Suppressor macrophage (primary cell): ENCODE measurements at places on chromosomes 12 and 14.

DNA sequence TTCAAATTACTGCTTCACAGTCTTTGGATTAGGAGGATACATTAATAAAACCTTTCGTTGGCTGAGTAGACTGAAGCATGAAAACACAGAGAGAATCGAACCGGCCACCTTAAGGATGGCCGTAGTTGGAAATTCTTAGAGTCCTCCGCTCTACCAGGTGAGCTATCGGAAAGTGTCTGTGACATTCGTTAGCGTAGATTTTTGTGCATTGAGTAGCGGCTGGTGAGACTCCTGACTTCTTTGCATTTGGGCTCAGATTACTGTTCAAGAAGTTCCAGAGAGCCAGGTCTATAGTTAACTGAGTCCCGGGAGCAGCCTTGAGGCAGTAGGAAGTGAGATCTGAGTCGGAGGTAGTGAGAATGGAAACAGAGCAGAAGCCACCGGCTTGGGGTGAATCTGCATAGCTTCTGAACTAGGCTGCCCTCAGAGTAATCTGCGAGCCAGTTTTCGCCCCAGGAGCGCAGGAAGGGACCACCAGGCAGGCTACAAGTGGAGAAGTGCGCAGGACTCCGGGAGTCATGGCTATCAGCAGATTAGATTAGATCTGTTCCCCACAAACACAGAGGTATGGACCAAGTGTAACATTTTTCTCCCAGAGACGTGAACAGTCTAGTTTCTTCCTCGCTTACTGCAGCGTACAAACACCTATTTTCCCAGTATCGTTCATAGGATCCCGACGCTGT lies 11.0 kb downstream of the OR6S1 start:
- no peak for DNase-seq

DNA sequence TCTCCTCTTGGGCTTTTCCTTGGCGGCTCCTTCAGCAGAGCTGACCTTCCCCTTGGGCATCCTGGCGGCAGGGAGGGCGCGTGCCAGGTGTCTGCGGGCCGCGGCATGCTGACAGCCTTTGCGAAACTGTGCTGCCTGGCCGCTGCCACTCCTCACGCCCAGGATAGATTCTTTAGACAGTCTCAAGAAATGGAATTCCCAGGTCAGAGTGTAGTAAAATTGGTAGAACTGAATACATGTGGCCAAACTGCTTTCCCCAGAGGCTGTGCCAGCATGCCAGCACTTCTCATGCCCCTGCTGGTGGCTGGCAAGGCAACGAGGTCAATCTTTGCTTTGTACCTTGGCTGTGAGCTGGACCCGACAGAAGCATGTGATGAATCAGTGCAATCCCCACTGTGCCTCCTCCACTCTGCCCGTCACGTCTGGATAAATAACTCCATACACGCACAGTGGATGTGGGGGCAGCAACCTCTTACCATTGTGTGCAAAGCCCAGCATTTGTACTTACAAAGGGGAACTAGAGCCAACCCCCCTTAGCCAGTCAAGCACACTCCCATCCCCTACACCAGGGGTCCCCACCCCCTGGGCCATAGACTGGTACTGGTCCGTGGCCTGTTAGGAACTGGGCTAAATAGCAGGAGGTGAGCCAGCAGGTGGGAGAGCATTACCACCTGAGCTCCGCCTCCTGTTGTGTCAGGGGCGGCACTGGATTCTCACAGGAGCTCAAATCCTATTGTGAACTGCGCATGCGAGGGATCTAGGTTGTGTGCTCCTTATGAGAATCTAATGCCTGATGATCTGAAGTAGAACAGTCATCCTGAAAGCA lies 90.9 kb downstream of the ACTN1 start:
- DNase-seq, result no peak

DNA sequence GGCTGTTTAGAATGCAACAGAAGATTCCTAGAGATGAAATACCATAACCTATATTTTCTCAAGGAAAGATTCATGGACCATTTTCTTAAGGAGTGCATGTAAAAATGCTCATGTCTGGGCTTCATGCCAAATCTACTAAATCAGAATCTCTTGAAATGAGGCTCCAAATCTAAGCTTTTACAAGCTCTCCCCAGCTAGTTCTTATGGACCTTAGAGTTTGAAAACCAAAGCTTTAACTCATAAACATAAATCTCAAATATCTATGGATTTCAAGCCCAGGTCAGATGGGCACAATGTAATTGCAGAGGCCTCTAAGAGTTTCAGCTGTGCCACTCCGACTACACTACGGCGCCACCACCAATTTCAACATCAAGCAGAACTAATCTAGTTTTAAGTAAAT lies 117.3 kb upstream of the CAND1 start:
- no peak for DNase-seq

GRCh38 chr14:96978525-96979272 lies 181.5 kb downstream of the VRK1 start:
- DNase-seq, result no peak

- peak; percentile 74 for DNase-seq
Measured at GRCh38 chr12:68317047-68317667, 15.0 kb downstream of the MDM1 start.

DNA sequence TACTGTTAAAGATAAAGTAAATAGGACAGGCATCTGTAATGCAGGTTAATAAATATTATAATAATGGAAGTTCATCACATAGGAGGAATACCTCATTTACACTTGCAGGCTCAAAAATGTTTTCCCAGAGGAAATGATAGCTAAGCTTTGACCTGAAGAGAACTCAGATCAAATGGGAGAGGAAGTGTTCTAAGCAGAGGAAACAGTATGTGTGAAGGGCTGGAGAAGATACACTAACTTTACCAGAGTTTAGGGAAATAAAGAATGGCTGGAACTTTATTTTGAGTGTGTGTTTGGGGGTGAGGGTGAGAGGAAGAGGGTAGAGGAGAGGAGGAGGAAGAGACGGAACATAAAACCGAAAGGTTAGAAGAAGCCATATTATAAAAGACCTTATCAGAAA lies 34.0 kb upstream of the AP4S1 start:
- DNase-seq, result peak; percentile 44
